ENCODE measurements at places on chromosomes 4 and X.

DNA sequence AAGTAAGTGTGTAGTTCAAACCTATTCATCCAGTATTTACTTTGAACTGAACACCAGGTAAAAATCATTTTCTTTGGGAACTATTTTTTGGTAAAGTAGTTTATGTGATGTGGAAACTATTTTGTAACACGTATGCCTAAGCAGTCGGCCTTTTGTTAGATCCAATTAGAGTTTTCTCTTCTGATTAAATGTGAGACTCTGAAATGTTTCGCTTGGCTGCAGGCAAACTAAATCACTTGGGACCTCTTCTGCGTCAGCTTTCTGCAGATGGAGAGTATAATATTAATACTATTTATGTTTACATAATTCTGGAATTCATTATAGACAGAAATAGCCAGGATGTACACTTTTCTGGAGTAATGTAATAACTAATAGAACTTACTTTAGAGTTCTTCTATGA, 46.9 kb downstream of the BMPR1B start:
- DNase-seq = no peak

GRCh38 chrX:24493740-24494581, 28.9 kb downstream of the PDK3 start:
- DNase-seq = no peak

DNA sequence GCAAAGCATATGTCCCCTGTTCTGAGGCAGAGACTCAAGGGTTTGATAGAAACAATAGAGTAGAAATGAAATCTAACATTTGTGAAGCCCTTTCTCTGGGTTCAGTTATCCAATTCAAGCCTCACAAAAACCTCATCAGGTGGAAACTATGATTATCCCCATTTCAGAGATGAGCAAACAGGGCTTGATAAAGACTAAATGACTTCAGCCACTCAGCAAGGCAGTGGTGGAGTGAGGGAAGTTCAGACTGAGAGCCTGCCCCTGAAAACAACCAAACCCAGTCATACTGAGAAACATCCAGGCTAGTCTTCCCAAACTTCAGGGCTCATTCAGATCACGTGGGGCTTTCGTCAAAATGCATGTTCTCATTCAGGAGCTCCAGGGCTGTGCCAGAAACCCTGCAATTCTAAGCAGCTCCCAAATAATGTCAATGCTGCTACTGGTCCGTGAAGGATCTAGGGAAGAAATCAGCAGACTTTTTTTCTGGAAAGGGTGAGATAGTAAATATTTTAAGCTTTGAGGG, 109.6 kb upstream of the KIT start:
- DNase-seq = no peak

DNA sequence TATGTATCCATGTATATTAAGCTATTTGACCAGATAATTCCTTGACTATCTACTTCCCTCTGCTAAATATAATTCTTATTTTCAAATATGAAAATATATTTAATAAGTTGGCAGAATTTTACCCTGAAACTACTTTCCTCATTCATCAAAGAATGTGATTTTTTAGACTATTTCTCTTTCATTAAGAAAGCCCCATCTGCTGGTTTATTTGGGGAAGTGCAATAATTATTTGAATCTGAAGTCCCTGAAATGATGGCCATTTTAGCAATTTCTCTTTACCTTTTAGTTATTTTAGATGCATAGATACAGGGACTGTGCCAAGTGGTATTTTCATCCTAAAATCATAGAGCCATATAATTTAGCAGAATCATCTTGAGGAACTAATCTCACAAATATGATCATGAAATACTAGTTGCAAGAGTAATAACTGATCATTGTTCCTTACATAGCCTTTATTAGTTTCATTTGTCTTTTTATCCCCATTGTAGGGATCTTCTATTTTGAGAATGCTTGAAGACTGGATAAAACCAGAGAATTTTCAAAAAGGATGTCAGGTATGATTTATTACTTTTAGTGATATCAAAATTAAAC, 39.0 kb downstream of the ENPEP start:
- no peak for DNase-seq

DNA sequence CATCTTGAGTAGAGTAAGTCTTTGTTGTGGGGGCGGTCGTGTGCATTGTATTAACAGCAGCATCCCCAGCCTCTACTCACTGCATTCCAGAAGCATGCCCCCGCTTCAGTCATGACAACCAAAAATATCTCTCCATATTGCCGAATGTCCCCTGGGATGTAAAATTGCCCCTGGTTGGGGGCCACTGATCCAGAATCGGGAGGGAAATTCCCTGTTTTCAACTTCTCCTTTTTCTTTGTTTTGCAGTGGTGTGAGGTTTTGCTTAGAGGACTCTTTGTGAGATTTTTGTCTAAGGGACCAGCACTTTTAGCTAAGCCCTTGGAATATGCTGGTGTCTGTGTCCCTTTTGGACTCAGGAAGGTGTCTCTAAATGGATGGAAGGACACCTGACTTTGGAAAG, 3.0 kb upstream of the IL13RA1 start:
- DNase-seq = no peak

GRCh38 chr4:154422152-154422551, 69.4 kb downstream of the DCHS2 start:
- DNase-seq = no peak

GRCh38 chr4:83083925-83084475, 30.5 kb downstream of the PLAC8 start:
- no peak for DNase-seq

- no peak for DNase-seq
Observed at GRCh38 chr4:5043579-5043978, 7.7 kb upstream of the STK32B start.

DNA sequence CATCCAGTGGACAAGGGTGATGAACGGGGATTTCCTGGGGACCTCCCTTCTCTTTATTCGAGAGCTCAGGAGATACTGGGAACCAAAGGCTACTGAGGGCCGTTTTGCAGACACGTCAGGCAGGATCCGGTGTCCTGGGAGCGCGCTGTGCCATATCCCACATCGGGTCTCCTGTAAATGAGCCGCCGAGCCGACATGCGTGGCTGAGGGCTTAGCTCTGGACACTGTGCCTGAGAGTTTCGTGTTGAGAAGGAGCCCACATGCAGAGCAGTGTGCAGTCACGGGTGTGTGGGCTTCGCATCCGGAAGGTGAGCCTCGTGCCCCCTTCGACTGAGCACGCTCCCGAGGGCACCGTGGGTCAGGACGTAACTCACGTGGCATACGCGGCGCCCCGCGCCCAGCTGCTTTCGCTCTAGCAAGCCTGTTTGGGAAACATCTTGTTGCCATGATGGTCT, 28.5 kb upstream of the HGFAC start:
- DNase-seq = no peak

DNA sequence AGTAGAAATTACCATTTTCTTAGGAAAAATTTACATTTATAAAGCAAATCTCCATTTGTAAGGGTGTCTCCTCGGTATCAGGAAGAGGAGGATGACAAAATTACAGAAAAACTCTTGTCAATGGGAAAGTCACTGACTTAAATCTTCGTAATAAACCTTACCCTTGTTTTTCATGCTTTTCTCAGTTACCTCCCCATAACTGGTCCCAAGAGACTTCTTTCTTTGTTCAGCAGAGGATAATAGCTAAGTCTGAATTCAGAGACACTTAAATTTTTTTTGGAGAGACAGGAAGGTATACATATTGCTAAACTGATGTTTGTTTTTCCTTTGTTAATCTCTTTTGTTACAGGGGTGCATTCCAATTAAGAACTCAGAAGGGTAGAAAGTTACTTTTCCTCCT, 125.5 kb upstream of the JADE1 start:
- DNase-seq = no peak

DNA sequence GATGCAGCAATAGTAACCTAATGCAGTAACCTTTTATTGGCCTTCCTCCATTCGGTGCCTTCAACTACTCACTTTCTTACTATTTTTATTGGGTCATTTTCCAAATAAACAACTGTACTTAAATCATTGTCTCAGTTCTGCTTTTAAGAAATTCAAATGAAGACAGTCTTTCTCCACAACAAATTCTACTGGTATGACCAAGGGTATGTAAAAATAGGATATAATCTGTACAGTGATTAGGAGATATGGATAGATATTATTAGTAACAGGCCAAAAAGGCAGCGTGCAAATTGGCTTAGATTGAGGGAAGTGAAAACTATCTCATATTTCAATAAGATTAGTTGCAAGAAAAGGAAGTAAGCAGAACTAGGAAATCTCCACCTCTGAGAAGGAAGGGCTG, 177.4 kb upstream of the PPP1R2C start:
- DNase-seq = no peak

GRCh38 chr4:7865533-7865932, 74.1 kb downstream of the AFAP1 start:
- DNase-seq = no peak

- DNase-seq = no peak
Observed at GRCh38 chr4:27368781-27369180, 508.1 kb downstream of the STIM2 start.

DNA sequence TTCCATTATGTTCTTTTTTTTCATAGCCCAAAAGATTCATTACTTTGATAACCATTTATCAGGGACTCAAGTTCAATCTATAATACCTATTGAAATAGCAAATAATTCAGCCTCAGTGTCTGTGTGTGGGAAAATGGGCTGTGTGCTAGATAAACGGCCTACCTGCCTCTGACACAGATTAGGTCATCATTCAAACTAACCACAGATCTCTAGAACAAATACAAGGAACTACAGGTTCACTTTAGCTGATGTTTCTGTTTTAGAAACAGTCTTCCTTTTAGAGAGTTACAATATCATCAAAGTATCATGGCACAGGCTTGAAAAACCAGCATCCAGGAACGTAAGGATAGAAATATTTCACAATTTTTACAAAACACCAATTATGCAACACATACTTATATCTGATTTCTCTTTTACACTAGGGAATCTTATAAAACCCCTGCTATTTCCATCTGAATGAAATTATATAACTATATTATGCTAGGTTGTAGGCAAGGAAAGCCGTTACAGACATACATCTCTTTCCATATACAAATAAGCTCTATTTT, 56.6 kb upstream of the MAB21L2 start:
- DNase-seq = no peak

GRCh38 chr4:77010841-77011354, 61.3 kb downstream of the SEPTIN11 start:
- no peak for DNase-seq

- DNase-seq = no peak
Observed at GRCh38 chr4:7254736-7255487, 62.6 kb downstream of the SORCS2 start.

DNA sequence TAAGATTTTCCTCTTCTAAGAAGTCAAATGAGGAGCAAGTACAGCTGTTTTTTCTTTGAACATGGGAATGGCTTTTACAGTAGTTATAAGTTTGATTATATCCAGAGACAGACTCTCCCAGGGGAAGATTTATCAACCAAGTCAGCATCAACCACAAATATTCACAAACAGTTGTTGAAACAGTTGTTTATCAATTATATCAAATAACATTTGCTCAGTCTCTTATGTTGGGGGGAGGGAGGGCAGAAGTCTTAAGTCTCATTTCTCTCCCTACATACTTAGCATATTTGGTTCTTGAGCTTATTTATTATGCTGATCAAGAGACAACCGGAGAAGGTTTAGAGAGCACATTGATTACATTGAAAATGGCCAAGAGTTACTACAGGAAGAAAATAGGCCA, 110.1 kb downstream of the FBXO8 start:
- DNase-seq = no peak
